IPS DF 19.7 (cell line): ENCODE measurements at places on chromosomes 3 and 15.

DNA sequence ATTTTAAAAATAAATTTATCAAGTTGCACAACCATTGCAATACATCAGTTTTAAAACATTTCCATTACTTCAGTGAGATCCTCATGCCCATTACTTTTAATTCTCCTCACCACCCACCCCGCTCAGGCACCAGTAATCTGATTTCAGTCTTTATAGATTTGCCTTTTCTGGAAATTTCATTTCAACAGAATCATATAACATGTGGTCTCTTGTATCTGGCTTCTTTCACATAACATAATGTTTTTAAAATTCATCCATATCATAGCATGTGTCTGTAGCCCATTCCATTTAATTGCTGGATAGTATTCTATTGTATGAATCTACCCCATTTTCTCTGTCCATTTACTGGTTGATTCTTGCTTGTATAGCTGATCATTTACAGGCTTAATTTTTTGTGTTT is 110.3 kb upstream of the TMEM108 start:
- DNase-seq, result no peak

- DNase-seq, result no peak
Measured at GRCh38 chr3:185477316-185477715, 21.5 kb downstream of the TMEM41A start.

- no peak for DNase-seq
Measured at GRCh38 chr15:52008698-52009434, 10.2 kb upstream of the MAPK6 start.

DNA sequence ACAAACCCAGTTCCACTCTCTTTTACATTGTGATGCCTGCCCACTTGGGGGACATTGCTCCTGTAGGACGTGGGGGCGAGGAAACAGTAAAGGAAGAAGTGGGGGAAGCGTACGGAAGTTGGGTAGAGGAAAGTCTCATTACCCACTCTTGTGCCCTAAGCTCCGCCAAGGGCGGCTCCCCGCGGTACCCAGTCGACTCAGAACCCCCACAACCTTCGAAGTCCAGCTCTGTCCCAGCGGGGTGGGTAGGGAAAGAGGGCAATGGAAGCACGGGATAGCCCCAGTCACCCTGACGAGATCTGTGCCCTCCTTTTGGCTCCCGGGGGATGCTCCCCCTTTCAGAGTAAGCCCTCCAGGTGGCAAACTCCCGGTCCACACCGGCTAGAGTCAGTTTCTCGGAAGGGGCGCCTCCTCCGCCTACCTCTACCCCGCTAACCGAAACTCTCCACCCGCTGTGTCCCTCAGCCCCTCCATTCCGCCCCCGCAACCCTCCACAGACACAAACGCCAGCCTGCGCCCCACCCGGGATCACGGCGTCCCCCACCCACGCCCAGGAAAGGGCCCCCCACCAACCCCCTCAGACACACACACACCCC is 527 bp downstream of the CSNK1G1 start:
- no peak for DNase-seq
